ENCODE measurements at places on chromosomes 6 and 20.

- no peak for DNase-seq
These were observed 6.9 kb downstream of the PSMG4 start for GRCh38 chr6:3265671-3266070.

- no peak for DNase-seq
These were observed 32.6 kb downstream of the MRPL14 start for GRCh38 chr6:44094403-44095242.

DNA sequence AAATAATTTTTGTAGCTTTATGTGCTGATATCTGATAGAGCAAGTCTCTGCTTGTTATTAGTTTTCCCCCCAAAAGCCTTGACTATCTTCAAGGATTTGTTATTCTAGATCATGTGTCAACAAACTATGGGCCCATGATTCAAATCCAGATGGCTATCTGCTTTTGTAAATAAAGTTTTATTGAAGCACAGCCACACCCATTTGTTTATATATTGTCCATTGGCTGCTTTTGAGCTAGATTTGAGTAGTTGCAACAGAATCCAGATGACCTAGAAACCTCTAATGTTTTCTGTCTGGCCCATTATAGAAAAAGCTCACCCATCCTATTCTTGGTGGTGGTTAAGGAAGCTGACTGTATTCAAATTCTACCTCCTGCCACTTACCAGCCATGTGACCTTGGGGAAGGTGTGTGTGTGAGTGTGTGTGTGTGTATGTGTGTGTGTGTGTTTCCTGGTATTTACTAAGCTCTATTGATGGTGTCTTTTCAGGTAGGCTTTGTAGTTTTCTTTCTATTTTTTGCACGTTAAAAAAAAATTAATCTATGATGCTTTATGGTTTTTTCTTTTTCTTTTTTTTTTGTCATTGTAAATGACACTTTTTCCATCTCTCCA is 1.3 kb upstream of the GTSF1L start:
- DNase-seq = no peak

DNA sequence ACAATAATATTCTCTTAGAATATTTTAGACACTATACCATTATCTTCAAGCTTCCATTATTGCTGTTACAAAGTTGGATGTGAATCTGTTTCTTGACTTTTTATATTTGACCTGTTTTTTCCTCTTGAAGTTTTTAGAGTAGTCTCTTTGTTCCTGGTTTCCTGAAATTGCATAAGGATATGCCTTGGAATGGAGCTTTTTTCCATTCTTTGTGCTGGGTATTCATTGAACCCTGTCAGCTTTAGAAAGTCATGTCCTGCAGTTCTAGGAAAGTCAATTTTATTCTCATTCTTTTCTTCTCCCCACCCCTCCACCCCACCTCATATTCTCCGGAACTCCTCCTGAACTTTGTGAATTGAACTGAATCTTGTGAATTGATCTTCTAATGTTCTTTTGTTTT is 92.4 kb upstream of the FOXO3 start:
- no peak for DNase-seq

- no peak for DNase-seq
These were observed 5.3 kb downstream of the TRIM10 start for GRCh38 chr6:30155520-30156261.

DNA sequence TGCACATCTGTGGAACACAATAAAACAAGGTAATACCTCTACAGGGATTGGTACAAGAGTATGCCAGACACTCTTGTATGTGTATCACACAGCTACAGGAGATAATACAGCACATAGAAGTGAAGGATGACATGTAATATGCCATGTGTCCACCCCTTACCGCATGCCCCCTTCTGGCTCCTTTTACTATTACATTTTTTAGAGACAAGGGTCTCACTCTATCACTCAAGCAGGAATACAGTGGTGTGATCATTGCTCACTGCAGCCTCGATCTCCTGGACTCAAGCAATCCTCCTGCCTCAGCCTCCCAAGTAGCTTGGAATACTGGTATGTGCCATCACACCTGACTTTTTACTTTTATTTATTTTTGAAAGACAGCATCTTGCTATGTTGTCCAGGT is 4.2 kb upstream of the NCR3 start:
- no peak for DNase-seq

DNA sequence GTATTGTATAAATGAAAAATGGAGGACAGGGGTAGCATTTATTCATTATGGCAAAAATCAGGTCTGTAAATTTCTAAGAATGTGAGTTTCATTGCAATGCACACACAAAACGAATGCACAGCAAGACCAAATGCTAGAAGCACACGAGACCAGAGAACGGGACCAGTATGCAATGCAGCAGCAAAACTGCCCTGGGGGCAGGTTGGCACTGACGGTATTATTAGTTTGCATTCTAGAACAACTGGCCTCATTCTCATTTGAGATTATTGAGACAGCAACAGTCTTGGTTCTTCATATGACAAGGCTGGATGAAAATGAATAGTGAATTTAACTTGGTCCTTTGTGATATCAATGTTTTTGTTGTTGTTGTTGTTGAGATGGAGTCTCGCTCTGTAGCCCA is 9.0 kb upstream of the MTRES1 start:
- DNase-seq = no peak

- DNase-seq = no peak
These were observed 26.0 kb downstream of the BPIFB4 start for GRCh38 chr20:33105316-33105924.

DNA sequence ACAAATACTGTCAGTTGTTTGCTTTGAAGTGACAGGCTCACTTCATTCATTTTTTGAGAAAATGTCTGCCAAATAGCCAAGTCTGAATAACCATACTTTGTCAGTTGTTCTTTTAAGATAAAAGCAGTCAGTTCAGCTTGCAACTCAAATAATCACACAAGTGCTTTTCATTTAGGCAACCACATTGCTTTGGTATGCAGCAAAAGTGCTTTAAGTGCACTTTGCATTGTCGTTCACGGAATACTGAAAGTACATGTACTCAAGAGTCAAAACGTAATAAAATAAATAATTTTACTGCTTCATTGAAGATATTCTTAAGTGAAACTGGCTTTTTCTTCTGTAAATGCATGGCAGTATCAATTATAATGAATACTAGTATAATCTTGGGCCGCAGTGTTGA is 107.2 kb downstream of the MMS22L start:
- DNase-seq = no peak

- DNase-seq = peak; percentile 47
These were observed 18.5 kb upstream of the C6orf141 start for GRCh38 chr6:49531774-49532569.

DNA sequence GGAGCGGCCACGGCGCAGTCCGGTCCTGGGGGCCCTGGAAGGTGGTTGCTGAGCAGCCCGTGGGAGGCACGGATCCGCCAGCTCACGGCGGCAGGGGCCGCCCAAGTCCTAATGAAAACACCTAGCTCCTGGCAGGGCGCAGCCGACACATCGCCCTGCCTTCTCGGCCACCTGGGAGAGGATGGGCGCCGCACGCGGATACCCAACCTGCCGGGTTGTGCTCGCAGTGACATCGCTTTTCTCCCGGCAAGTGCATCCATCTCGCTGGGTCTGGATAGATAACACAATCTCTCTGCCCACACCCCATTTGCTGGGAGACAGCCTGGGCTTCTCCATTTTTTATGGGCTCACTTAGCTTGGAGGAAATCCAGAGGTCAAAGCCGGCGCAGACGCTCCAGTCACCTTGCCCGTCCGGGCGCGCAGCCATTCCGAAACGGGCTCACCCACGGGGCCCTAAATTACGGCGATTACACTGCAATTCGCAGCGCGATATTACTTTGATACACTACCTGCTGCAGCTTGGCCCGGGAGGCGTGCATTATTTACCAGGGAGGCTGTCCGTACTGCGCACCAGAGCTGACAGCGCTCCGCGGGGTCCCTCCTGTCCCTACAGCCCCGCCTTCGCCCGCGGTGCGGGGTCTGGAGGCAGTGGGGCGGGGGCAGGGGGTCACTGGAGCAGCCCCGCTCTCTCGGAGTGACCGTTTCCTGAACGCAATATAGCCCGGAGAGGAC is 36.2 kb upstream of the CCDC167 start:
- DNase-seq = no peak

DNA sequence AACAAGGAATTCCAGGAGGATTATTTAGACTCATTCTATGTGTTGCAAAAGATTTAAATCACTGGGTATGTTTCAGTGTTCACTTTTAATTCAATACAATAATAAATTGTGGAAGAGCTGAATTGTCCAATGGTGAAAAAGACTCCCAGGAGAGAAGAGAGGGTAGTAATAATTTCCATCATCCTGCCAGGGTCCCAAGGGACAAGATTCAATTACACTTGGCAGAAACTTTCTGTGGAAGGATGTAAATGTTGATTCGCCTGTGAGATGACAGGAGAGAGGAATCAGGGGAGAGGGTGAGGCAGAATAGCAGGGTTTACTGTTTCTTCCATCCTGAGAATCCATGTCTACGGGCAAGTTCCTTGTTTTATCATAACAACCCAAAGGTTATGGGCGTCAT is 342.7 kb downstream of the ESR1 start:
- DNase-seq = no peak

GRCh38 chr6:152575621-152576150 is 61.5 kb downstream of the SYNE1 start:
- no peak for DNase-seq

DNA sequence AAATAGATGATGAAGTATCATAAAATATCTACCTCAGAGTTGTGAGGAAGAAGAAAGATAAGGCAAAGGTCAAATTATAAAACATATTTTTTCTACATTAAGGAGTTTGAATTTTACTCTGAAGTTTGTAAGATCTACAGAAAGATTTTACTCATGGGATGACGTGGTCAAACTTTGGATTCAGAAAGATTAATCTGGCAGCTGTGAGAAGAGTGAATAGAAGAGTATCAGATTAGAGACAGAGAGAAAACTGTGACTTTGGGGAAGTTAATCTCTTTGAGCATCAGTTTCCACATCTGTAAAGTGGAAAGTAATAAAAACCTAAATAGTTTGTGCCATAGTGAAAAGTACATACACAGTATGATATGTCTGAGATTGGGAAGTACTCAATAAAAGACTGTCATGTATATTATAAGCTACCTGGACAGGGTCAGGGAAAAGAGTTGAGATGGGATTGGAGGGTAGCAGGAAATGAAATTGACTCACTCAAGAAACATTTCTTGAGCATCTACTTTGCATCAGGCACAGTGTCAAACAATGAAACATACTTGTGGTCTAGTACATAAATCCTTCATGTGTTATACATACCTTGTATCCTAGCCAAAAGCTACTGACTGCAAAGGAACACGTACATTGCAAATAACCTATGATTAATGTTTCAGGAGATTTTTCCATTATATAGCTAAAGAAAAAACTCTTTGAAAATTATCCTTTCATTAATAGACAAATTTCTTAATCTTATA is 222.1 kb downstream of the TMEM200A start:
- DNase-seq = no peak

DNA sequence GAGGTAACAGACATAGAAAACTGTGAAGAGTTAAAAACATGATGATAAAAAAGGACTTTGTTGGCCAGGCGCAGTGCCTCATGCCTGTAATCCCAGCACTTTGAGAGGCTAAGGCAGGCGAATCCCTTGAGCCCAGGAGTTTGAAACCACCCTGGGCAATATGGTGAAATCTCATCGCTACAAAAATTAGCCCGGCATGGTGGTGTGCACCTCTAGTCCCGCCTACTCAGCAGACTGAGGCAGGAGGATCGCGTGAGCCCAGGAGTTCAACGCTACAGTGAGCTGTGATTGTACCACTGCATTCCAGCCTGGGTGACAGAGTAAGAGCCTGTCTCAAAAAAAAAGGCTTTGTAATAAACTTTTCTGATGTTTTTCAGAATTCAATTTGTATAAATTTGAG is 60.1 kb downstream of the GFOD1 start:
- no peak for DNase-seq

GRCh38 chr6:7219310-7219709 is 93.7 kb downstream of the SSR1 start:
- DNase-seq = no peak

DNA sequence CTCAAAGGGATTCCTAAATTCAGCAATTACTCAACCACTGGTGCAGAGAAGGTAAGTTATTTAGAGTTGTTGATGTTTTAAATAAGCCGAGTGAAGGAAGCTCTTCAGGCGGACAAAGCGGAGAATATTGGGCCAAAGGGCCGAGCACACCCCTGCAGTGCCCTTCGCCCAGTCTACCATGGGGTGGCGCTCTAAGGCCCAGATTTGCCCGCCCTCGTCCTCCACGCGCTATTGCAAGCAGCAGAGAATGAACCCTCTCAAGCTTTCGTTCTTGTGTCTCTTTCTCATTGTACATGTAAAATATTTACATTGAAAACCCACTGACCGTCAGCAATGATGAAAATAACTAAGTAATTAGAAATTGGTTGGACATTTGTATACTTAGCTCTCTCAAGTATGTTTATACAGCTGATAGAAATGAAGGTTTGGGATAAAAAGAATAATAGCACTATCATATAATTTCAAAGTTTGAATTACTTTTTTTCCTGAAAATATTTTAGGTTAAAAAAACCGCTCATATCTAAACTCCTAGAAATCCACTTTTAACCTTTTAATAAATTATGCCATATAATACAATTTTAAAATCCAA is 195.0 kb upstream of the CEP162 start:
- DNase-seq = peak; percentile 15

DNA sequence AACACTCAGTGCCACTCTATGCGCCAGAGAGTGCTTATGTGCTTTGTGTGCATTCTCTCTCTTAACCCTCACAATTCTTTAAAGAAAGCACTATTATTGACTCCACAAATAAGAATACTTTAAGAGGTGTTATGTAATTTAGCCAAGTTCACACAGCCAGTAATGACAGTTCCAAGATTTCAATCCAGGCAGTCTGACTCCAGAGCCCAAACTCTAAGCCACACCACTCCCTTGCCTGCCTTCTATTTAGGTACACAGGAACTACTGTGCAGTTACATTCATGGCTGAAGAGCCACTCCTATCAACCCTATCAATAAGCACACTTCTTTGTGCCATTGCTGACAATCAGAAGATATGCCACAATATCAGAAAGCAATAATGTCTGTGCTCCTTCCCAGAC is 93.3 kb downstream of the PTPRK start:
- no peak for DNase-seq

DNA sequence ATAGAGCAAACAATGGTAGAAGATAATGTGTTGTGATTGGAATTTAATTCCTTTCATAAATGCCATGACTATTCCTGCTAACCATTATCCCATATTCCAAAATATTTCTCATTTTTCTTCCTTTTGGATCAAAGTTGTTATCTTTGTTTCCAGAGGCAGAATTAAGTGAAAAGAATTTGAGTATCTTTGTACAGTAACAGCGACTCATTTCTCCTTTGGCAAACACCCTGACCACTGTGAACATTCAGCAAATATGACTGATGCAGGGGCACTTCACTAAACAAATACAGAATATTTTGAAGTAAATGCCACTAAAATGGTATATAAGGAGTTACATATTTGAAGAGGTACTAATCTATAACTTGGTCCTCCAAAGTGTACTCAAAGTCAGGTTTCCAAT is 105.0 kb upstream of the LAMP5 start:
- DNase-seq = no peak

- no peak for DNase-seq
These were observed 33.8 kb upstream of the PLCB4 start for GRCh38 chr20:9035126-9035525.

GRCh38 chr20:50484271-50484976 is 25.8 kb upstream of the PTPN1 start:
- no peak for DNase-seq
